ENCODE measurements at places on chromosomes 3 and 15.

- no peak for DNase-seq
These were observed 527 bp downstream of the CSNK1G1 start for GRCh38 chr15:64355348-64355943.

- peak; percentile 44 for DNase-seq
These were observed 3.5 kb upstream of the AHSG start for GRCh38 chr3:186609247-186609868.

DNA sequence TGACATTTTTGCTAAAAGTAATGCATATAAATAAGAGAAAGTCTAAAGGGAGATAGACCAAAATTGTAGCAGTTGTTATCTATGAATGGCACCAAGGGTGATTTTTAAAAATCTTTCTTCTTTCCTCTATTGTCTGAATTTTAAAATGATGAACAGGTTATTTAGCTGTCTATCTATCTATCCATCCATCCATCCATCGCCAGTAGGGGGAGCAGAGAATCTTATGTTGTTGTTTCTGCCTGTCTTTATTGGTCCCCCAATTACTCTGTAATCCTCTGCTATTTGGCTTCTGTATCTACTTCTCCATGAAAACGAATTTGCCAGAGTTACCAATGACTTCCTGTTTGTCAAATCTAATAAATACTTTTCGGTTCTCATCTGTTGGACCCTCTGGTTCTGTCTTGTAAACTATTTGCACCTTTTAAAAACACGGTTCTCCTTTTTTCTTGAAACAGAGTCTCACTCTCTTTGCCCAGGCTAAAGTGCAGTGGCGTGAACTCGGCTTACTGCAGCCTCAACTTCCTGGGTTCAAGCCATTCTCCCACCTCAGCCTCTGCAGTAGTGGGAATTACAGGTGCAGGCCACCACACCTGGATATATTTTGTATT, 86.0 kb downstream of the ECT2 start:
- peak; percentile 60 for DNase-seq

DNA sequence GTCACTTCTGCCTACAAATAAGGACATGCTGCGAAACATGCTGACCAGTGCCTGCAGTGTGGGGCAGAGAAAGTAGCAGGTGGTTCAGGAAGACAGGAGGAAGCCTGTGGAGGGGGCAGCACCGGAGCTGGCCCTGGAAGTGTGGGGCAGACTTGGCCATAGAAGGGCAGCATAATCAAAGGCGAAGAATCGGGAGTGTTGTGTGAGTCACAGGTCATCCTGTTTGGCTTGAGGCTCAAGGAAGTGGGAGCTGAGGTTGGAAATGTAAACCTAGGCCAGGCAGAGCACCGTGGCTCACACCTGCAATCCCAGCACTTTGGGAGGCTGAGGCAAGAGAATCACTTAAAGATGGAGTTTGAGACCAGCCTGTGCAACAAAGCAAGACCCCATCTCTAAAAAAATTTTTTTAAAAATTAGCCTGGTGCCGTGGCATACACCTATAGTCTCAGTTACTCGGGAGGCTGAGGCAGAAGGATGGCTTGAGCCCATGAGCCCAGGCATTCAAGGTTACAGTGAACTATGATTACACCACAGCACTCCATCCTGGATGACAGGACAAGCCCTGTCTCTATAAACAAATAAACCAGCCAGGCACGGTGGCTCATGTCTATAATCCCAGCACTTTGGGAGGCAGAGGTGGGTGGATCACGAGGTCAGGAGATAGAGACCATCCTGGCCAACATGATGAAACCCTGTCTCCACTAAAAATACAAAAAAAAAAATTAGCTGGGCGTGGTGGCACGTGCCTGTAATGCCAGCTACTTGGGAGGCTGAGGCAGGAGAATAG, 54.0 kb downstream of the FAM43A start:
- DNase-seq, result no peak

GRCh38 chr3:117602058-117602644, 892.6 kb downstream of the TUSC7 start:
- DNase-seq, result no peak

- no peak for DNase-seq
These were observed 23.6 kb downstream of the PTX3 start for GRCh38 chr3:157460253-157460652.

GRCh38 chr15:70508561-70509281, 254.6 kb downstream of the UACA start:
- peak; percentile 45 for DNase-seq

DNA sequence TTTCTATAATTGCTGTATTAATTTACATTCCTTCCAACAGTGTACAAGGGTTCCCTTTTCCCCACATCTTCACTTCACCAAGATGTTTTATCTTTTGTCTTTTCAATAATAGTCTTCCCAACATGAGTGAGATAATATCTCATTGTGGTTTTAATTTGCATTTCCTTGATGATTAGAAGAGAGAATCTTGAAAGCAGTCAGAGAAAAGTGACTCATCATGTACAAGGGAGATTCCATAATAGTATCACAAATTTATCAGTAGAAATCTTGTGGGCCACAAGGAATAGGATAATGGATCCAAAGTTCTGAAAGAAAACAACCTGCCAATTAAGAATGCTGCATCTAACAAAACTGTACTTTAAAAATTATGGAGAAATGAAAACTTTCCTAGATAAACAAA, 189.3 kb downstream of the NECTIN3 start:
- no peak for DNase-seq

DNA sequence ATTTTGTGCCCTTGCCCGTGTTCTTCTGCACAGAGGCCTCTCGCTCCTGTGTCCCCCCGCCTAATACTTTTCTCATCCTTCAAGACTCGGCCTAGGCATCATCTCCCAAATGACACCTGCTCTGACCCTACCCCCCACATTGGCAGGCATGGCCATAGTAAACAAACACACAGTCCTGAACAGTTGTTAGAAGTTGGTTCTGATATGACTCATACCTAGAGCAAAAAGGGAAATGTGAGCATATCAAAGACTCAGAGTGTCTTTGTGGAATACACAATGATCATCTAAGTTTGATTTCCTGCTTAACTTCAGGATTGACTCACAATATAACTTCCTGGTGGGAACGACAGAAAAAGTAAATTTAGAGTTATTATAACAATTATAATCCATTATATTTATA, 120.5 kb downstream of the POLR2M start:
- DNase-seq, result no peak

DNA sequence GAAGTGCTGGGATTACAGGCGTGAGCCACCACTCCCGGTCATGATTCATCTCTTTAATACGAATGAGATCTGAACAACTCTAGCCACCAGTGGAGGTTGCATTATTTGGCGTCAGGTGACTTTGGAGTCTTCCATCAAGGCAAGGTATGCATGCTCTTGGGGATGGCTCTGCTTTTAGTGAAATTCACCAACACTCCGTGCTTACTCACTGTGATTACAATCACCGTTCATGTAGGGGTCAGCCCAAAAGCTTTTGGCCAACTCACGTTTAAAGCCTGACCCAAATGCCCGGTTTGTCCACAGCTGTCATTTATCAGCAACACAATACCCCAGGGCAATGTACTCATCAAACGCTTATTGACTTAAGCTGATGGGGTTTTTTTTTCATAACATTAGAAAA, 155.4 kb downstream of the PDZRN3 start:
- DNase-seq, result peak; percentile 96

DNA sequence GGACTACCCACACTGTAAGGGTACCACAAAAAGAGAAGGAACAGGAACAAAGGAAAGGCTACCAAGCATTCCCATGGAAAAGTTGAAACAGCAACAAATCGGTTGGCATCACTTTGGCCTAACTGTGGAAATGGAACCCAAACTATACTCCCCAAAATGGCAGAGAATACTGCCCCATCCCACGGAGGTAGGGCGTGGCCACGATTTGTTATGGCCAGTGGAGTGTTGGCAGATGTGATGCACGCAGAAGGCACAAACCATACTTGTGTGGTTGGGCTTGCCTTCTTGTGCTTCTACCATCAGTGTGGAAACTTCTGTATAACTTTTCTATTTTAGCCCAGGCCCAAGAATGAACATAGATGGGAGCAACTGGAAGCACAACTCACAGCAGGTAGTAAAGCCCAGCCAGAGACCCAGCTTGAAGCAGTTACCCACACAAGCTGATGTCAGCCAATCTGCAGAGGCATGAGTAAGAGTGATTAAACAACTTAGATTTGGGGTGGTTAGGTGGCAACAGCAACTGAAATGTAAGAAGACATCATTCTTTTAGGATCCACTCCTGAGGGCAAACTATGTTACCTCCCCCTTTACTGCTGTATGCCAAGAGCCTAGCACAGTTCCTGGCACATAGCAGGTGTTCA, 64.1 kb downstream of the BTD start:
- DNase-seq, result no peak

- peak; percentile 80 for DNase-seq
These were observed 28.4 kb upstream of the PIK3CB start for GRCh38 chr3:138862924-138863775.

Data from trophoblast cell (in vitro differentiated cells and primary cell).